ENCODE measurements at places on chromosomes 16 and 17. TPM values are rescaled to one million over a fixed set of nuclear protein-coding genes. Genes with fewer than 3 reads are reported as not detected.

DNA sequence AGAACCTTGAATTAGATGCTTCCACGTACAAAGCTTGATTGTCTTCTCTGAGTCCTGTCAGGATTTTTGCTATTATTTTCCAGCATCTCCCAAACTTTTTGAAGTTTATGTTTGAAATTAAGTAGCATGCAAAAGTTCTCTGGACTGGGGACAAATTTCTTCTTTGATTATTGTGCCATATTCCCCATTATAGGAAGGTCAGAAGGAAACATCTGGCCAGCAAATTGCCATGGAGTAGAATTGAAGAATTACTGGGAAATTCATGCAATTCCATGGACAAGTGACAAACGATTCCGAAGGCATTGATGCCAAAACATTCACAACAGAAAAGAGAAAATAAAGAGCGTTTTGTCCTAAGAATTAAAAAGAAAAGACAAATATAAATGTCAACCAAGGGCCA lies 737.2 kb downstream of the CDH11 start:
- DNase-seq: no peak
- no peak overlapping the region for H3K27ac ChIP-seq
- no peaks in the 10 kb centered on the region for H3K36me3 ChIP-seq
- no peaks in the 10 kb centered on the region for H3K27me3 ChIP-seq

GJD3 gene
- 0.30 TPM for polyA plus RNA-seq

GRCh38 chr17:65035704-65036103 lies 20.8 kb downstream of the GNA13 start:
- H3K27ac ChIP-seq: peak overlapping the region; percentile 23
- no peak overlapping the region for H3K4me3 ChIP-seq
- H3K27me3 ChIP-seq: no peaks in the 10 kb centered on the region
- H3K4me1 ChIP-seq: peaks cover 55% of the 10 kb centered on the region
- no peak for DNase-seq

DNA sequence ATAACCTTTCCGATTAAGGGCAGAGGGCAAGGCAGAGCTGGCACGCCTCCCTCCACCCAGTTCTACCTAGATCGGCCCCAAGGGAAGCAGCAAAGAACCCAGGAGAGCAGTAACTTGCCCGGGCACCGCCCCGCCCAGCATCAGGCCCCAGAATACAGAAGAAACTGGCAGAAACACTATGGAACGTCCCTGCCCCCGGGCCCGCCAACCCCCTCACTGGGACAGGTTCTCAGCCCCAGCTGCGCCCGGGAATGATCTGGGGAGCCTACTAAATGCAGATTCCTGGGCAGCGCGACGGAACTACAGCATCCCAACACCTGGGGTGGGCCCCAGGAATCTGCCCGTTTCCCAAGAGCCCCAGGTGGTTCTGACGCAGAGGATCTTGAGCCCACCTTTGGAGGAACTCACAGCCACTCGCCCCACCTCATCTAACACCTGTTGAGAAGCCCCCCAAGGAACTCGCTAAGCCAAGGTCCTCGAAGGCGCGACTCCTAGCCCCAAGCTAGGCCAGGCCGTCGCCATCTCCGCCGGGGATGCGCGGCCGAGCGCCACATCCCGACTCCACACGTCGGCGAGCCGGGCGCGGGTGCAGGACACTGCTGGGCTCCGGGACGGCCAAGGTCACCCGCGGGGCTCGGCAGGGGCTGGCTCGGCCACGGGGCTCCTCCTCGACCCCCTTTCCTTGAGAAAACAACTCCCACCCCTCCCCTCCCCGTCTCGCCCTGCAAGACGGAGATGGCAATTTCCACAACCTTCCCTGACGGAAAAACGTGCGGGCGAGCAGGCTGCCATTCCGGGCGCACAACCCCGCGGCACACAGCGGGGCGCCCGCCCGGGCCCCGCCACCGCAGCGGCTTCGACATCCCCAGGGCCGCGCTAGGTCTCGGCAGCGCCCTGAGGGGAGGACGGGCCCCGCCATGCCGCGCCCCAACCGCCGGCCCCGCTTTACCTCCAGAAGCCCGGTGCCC lies 913 bp downstream of the CDIP1 start:
- H3K4me3 ChIP-seq: peak overlapping the region; percentile 76
- H3K36me3 ChIP-seq: peaks cover under 1% of the 10 kb centered on the region
- no peaks in the 10 kb centered on the region for H3K27me3 ChIP-seq
- DNase-seq: no peak

TSNAXIP1 gene
- polyA plus RNA-seq: 0.76 TPM

GRCh38 chr17:81948635-81949378 lies 1.8 kb upstream of the MYADML2 start:
- no peaks in the 10 kb centered on the region for H3K27me3 ChIP-seq
- H3K4me1 ChIP-seq: no peaks in the 10 kb centered on the region
- no peak overlapping the region for H3K27ac ChIP-seq
- no peak for DNase-seq
- H3K36me3 ChIP-seq: no peaks in the 10 kb centered on the region

GRCh38 chr16:18942061-18942460 lies 15.9 kb upstream of the SMG1 start:
- no peaks in the 10 kb centered on the region for H3K27me3 ChIP-seq
- no peak overlapping the region for H3K4me3 ChIP-seq
- no peak overlapping the region for H3K27ac ChIP-seq
- DNase-seq: no peak
- H3K4me1 ChIP-seq: no peaks in the 10 kb centered on the region
- no peaks in the 10 kb centered on the region for H3K36me3 ChIP-seq

- peaks cover 17% of the 10 kb centered on the region for H3K36me3 ChIP-seq
- no peak for DNase-seq
- H3K27me3 ChIP-seq: no peaks in the 10 kb centered on the region
These were observed 78.2 kb downstream of the CRISPLD2 start for GRCh38 chr16:84897911-84898377.

- no peaks in the 10 kb centered on the region for H3K4me1 ChIP-seq
- DNase-seq: no peak
- H3K27me3 ChIP-seq: peaks cover 14% of the 10 kb centered on the region
- H3K27ac ChIP-seq: no peak overlapping the region
- peak overlapping the region; percentile 51 for H3K4me3 ChIP-seq
These were observed 14.4 kb downstream of the GUCY2D start for GRCh38 chr17:8016632-8017424.

DNA sequence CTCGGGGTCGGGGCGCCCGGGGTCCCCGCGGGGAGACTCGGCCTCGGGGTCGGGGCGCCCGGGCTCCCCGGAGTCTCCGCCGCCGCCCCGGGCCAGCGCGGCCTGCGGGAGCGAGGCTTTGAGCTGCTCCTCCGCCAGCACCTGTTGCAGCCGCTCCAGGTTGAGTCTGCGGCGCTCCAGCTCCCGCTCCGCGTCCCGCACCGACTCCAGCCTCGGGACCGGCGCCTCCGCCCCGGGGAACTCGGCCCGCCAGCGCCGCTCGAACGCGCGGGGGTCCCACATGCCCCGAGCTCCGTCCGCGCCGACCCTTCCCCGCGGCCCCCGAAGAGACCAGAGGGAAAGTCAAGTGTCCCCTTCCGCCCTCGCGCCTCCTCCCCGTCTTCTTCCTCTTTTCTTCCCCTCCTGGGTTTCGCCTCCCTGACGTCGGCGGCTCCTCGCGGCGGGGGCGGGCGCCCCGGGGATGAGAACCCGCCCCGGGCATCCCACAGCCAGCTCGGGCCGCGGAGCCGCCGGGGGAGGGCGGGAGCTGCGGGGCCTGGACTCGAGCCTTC lies 40.8 kb upstream of the BHLHA9 start:
- H3K36me3 ChIP-seq: no peaks in the 10 kb centered on the region
- H3K4me1 ChIP-seq: no peaks in the 10 kb centered on the region
- peak; percentile 76 for DNase-seq
- peak overlapping the region; percentile 49 for H3K4me3 ChIP-seq
- H3K27ac ChIP-seq: peak overlapping the region; percentile 43
- H3K27me3 ChIP-seq: peaks cover 53% of the 10 kb centered on the region

GRCh38 chr16:70520612-70521297 lies 2.6 kb downstream of the COG4 start:
- peaks cover 22% of the 10 kb centered on the region for H3K4me1 ChIP-seq
- no peaks in the 10 kb centered on the region for H3K27me3 ChIP-seq
- H3K4me3 ChIP-seq: no peak overlapping the region

- no peak overlapping the region for H3K27ac ChIP-seq
- H3K36me3 ChIP-seq: peaks cover 11% of the 10 kb centered on the region
- peaks cover 26% of the 10 kb centered on the region for H3K4me1 ChIP-seq
- H3K4me3 ChIP-seq: no peak overlapping the region
- H3K27me3 ChIP-seq: no peaks in the 10 kb centered on the region
These were observed 33.4 kb downstream of the AXIN2 start for GRCh38 chr17:65527857-65528591.

SLC52A1 gene
- not detected for polyA plus RNA-seq

- peaks cover 4% of the 10 kb centered on the region for H3K27me3 ChIP-seq
- no peak overlapping the region for H3K4me3 ChIP-seq
- no peaks in the 10 kb centered on the region for H3K4me1 ChIP-seq
These were observed 19.9 kb upstream of the C16orf78 start for GRCh38 chr16:49353680-49354079.

- no peak for DNase-seq
- peaks cover 39% of the 10 kb centered on the region for H3K27me3 ChIP-seq
- peak overlapping the region; percentile 30 for H3K4me3 ChIP-seq
- no peak overlapping the region for H3K27ac ChIP-seq
- no peaks in the 10 kb centered on the region for H3K36me3 ChIP-seq
These were observed 794 bp upstream of the CPNE7 start for GRCh38 chr16:89574681-89575246.

UBE2I gene
- 73.4 TPM for polyA plus RNA-seq

DNA sequence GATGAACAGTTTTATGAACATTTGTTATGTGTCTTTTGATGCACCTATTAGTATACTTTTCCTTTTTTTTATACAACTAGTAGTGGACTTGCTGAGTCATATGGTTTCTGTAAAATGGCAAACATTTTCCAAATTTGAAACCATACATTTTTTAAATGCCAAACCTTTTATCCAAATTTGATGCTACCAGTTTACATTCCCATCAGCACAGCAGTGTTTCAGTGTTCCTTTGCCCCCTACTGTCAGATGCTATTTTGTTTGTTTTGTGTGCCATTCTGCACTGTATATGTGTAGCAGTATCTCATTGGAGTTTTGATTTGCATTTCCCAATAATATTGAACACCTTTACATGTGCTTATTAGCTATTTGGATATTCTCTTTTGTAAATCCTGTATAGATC lies 219.4 kb downstream of the TANC2 start:
- H3K36me3 ChIP-seq: no peaks in the 10 kb centered on the region
- H3K4me1 ChIP-seq: no peaks in the 10 kb centered on the region
- H3K27me3 ChIP-seq: no peaks in the 10 kb centered on the region

CD300A gene
- polyA plus RNA-seq: 1.5 TPM

DNA sequence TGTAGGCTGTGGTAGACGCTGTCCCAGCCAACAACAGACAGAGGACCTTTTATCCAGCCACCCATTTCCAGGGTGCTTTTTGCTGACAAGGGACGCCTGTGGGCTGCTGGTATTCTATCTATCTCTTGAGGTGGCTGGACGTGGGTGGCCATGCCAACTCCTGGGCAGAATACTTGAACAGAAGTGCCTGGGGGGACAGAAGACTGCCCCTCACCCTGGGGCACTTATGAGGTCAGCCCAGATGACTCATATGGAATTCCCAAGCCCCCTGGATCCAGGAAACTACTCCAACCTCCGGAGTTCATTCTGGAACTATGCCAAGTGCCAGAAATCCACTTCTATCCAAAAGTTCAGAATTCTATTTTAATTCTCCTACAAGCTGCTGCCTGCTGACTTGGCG lies 61.3 kb downstream of the CDRT4 start:
- H3K27ac ChIP-seq: no peak overlapping the region
- H3K4me3 ChIP-seq: no peak overlapping the region
- no peaks in the 10 kb centered on the region for H3K36me3 ChIP-seq
- no peak for DNase-seq
- no peaks in the 10 kb centered on the region for H3K27me3 ChIP-seq

GRCh38 chr16:52113533-52114183 lies 433.3 kb downstream of the TOX3 start:
- no peak overlapping the region for H3K27ac ChIP-seq
- H3K36me3 ChIP-seq: no peaks in the 10 kb centered on the region

- DNase-seq: no peak
- no peak overlapping the region for H3K27ac ChIP-seq
- H3K36me3 ChIP-seq: peaks cover 27% of the 10 kb centered on the region
- no peaks in the 10 kb centered on the region for H3K27me3 ChIP-seq
- no peak overlapping the region for H3K4me3 ChIP-seq
- peaks cover 12% of the 10 kb centered on the region for H3K4me1 ChIP-seq
These were observed 24.3 kb downstream of the CENPV start for GRCh38 chr17:16328997-16329396.

DNA sequence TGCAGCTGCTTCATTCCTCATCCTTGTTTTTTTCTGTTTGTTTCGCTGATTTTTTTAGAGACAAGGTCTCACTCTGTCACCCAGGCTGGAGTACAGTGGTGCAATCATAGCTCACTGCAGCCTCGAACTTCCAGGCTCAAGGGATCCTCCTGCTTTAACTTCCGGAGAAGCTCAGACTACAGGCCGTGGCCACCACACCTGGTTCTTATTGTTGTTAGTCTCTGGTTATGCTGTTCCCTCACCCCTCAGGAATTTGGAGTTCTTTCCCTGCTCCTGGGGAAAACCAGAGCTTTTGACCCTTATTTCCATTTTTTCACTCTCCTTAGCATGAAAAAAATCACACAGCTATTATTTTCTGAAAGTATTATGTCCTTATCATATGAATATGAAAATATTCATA lies 1.8 kb downstream of the ODF4 start:
- no peak for DNase-seq
- no peak overlapping the region for H3K4me3 ChIP-seq

RUSF1 gene
- 30.9 TPM for polyA plus RNA-seq

Data from heart left ventricle (tissue), 16 donors.